ENCODE measurements at places on chromosomes 16 and 17.

GRCh38 chr17:3003296-3004149, 59.9 kb downstream of the OR1D5 start:
- no peak for DNase-seq

DNA sequence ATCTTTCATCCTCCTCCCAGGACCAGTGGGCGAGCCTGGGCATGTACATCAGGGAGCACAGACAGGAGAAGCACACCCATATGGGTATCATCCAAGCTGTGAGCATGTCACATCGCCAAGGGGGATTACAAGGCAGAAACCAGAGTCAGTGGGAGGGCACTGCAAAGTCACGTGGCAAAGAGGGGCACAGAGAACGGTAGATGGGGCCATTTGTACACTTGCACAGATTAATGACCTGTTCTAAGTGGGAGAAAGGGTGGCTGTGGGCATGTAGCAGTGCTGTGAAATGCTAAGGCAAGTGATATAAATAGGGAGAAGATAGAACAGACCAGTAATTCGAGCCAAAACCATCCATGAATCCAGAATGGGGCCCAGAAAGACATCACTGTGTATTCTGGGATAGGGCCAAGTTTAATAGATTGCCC, 265.0 kb downstream of the CPPED1 start:
- no peak for DNase-seq

DNA sequence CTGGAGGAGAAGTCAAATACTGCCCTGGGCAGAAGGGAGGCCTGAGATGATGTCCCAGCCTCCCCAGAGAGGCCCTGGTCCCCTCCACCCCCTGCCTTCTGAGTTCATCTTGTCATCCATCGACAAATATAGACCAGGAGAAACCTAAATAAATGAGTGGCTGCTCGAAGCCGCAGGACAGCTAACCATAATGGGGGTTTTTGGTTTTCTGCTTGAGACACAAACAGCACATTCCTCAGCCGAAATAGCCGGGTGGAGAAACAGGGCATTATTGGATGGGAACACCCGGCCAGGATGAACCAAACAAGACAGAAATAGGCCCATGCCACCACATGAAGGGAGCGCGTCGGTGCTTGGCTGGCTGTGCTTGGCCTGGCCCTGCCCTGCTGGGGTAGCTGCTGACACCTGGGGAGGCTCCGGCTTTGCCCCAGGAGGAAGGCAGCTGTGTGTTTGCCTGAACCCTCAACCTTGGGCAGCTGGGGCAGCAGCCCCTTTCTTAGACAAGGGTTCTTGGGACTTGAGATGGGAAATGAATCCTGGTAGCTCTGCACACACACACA, 188.1 kb downstream of the IRX5 start:
- no peak for DNase-seq

DNA sequence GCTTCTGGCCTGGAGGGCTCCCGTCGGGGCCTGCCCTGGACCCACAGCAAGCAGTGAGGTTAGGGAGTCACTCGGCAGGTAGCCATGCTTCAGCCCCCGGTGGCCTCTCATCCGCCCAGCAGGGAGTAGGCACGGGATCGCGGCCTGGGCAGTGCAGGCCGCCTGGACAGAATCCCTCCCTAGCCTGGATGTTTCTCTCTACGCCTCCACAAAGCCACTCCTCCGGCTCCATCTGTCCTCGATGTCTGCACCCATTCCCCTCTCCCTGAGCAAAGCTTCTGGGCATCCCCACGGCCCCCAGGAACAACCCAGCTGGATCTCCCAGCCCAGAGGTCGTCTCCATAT, 145.2 kb downstream of the RBFOX3 start:
- no peak for DNase-seq

GRCh38 chr17:31431098-31431851, 39.8 kb downstream of the RAB11FIP4 start:
- DNase-seq, result no peak

DNA sequence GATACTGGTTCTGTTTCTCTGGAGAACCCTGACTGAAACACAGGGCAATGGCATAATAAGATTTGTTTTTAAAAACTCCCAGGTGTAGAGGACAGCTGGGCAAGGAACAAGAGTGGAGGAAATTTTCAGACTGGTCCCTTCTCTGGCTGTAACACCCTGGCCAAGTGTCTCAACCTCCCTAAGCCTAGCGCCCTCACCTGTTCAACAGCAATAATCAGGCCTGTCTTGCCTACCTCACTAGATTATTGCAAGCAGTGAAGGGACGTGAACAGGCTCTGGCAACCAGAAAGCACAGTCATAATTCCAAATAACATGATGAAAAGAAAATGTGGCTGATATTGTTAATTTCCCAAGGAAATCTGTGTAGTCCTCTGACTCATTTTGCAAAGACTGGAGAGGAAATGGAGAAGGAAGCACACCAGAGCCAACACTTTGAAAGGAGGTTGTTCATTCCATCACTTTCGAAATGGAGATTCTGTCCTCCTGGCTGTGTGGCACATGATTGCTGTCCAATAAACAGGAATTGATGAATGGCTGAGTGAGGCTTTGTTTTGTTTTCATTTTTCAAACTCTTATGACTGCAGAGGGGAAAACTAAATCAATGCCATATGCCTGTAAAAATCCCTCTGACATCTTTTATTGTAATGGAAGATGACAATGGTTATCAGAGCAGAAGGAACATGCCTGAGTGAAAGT, 87.5 kb upstream of the HLF start:
- no peak for DNase-seq
